MCF 10A (cell line): ENCODE measurements at places on chromosomes 13 and 19. TPM values are rescaled to one million over a fixed set of nuclear protein-coding genes. Genes with fewer than 3 reads are reported as not detected.

- no peak overlapping the region for H3K27ac ChIP-seq
- H3K4me1 ChIP-seq, result no peaks in the 10 kb centered on the region
- no peak overlapping the region for H3K4me3 ChIP-seq
- no peak for DNase-seq
Observed at GRCh38 chr13:26896986-26897668, 136.5 kb upstream of the GPR12 start.

GRCh38 chr13:54799621-54800226 is 1771.1 kb downstream of the OLFM4 start:
- no peak overlapping the region for H3K27ac ChIP-seq

ZNF578 gene
- not detected in 2 replicates for total RNA-seq

GRCh38 chr13:112116187-112116950 is 49.4 kb downstream of the SOX1 start:
- no peak overlapping the region for H3K27ac ChIP-seq
- no peak overlapping the region for H3K4me3 ChIP-seq
- no peak for DNase-seq
- H3K36me3 ChIP-seq, result no peaks in the 10 kb centered on the region
- peaks cover 6% of the 10 kb centered on the region for H3K4me1 ChIP-seq
- H3K27me3 ChIP-seq, result no peaks in the 10 kb centered on the region

GRCh38 chr19:42442833-42443232 is at the start of gene CXCL17:
Gene CXCL17 (minus strand): TSS chr19:42442946. CDS start chr19:42442832, 114 bp downstream.
- DNase-seq, result peak; percentile 48
- no peaks in the 10 kb centered on the region for H3K36me3 ChIP-seq
- peaks cover 6% of the 10 kb centered on the region for H3K4me1 ChIP-seq
- no peak within 1 kb of the TSS for H3K4me3 ChIP-seq
- peaks cover 12% of the 10 kb centered on the region for H3K27me3 ChIP-seq
- H3K27ac ChIP-seq, result no peak within 1 kb of the TSS

ICAM5 gene
- total RNA-seq, result 4.7 and 7.7 TPM in 2 replicates

GRCh38 chr19:1244693-1245451 is 3.3 kb downstream of the ATP5F1D start:
- H3K27me3 ChIP-seq, result no peaks in the 10 kb centered on the region
- peaks cover 25% of the 10 kb centered on the region for H3K36me3 ChIP-seq
- no peak overlapping the region for H3K27ac ChIP-seq
- H3K4me3 ChIP-seq, result peak overlapping the region; percentile 70
- DNase-seq, result peak; percentile 51
